Nucleus accumbens (tissue), 56 donors: ENCODE measurements at places on chromosomes 16 and 17.
A peak's percentile ranks its signal among the peaks of the same experiment; 100 is the strongest.

GRCh38 chr17:7315570-7316235 is 543 bp upstream of the GPS2 start:
- DNase-seq, result no peak

DNA sequence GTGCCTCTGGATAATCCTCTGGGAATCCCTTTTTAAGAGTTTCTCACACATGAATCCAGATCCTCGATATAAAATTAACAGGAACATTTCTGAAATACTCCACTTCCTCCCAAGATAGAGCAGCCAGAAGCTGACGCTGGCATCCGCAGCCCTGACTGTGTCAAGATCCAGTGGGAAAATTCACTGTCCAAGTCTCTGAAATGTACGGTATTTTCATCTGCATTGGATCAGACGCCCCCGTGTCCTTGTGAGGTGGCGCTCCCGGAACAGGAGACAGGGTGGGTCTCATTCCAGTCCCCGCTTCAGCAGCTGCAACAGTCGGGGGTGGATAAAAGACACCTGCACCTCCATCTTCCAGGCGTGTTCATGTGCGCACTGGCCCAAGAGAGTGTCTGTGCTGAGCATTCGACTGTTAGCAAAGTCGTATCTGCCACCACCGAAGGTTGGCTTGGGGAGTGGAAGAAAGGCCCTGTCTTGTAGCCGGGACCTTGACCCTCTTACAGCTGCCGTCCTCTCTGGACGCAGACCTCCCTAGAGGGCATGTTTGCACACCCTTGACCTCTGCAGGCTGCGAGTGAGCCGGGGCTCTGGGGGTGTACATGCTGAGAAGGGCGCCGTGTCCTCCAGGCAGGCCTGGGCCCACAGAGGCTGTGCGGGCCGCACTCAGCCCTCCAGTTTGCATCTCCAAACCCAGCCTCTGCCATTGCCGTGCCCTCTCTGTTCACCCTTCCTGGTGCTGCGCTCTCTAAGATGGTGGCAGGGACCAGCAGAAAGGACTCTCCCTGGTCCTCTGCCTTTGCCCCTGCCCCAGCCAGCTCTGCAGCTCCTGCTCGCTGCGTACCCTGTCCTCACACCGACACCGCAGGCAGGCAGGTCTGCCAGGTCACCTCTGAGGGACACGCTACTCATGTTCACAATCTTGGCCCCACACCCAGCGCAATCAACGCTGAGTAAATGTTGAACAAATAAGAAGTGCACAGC is 72.0 kb upstream of the CHMP6 start:
- DNase-seq, result no peak

DNA sequence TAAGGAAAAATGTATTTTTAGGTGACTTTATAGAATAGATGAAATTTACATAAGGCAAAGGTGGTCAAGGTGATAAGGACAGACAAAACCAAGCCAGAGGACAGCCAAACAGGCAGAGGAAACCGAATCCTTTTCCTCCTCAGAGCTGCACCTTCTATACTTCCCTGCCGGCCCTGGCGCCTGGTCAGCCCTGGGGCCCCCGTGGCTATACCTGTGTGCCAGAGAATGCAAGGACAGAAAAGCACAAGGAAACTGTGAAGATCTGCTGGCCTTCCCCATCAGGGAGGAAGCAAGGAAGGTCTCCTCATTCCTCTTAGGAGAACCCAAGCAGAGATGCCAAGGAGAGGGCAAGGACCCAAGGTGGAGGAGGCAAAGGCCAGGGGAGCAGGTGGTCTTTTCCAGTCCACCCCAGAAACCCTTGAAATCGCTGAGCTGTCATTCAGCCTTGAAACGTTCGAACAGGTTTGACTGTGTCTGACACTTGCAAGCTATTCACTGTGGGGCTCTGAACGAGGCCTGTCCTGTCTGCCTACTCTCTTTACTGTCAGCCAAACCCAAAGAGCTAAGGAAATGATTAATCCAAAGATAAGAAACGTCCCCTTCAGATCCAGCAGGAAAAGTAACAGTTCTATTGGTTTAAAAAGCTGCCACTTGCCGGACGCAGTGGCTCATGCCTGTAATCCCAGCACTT is 114.4 kb downstream of the XYLT1 start:
- DNase-seq, result no peak

- no peak for DNase-seq
These were observed 176.6 kb downstream of the RAB11FIP4 start for GRCh38 chr17:31568121-31568520.

GRCh38 chr17:32910769-32911168 is 17.2 kb upstream of the TMEM98 start:
- DNase-seq, result no peak

DNA sequence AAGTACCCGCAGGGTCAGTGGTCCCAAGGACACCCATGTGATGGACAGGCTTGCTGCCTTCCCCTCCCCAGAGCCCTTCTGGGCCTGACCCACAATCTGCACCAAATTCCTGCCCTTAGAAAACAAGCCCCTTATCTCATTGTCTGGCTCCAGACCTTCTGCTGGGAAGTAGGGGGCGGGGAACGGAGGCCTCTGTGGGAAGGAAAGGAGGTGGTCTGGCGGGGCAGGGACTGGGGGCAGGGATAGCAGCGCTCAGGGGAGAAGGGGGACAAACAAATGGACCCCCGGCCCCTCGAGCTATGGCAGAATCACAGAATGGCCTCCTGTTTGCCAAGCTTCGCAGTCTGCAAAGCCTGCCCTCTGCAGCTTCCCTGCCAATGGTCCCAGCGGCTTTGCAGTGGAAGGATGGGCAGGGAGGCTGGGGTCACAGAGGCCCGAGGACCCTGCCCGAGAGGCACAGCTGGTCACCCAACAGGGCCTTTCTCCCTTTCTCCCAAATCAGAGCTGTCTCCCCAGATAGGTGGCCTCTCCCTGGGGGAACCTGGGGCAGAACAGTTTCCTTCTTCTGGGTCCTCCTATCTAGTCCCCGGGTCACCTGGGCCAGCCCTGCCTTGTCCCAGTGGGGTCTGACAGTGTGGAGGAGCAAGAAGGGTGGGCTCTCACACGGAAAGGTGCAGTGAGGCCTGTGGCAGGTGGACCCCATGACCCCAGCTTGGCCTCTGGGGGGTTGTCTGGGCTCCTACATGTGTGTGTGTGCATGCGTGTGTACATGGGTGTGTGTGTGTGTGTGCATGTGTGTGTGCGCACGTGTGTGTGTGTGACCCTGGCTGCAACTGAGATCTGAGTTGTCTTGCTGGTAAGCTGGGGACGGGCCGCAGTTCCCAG is 25.5 kb downstream of the TMEM235 start:
- no peak for DNase-seq

DNA sequence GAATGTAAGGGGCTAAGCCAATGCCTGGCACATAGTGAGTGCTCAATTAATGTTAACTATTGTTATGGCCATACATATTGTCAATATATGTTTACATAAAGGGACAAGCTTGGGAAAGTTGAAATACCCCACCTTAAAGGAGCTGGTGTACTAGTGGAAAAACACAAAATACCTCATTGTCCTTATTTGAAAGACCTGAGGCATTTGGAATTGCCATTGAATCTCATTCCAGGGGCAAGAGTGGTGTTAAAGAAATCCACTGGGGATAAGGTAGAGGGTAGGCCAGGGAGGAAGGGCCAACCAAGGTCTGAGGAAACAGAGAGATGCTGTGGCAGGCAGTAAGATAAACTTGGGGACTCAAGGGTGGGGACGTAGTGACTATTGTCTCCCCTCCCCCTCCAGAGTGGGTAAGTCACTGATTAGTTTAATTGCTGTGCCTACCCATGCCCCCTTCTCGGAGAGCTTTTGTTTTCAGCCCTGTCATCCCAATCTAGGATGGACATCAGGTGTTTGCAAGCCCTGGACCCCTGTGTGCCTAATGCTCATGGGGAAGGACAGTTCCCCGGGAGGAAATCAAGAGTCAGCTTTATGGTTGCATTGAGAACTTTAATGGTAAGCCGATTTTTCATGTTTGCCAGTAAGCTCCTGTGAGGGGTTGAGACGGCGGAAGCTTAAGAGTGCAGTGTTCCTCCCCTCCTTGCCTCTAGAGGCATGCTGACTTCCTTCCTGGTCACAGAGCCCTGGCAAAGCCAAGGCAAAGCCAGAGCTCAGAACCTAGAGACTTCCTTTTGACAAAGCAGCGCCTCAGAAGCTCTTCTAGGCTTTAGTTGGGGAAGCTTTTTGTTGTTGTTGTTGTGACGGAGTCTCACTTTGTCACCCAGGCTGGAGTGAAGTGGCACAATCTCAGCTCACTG is 2.5 kb upstream of the HEATR9 start:
- DNase-seq, result no peak

- DNase-seq, result no peak
These were observed 35.6 kb downstream of the ABR start for GRCh38 chr17:1144162-1144561.

- peak; percentile 3 for DNase-seq
These were observed 421.1 kb upstream of the C16orf82 start for GRCh38 chr16:26645614-26646013.

- DNase-seq, result peak; percentile 69
These were observed at the start of gene TNFSF13 for GRCh38 chr17:7558544-7559319. TSS of gene TNFSF13 (plus strand) at chr17:7558750. CDS start at chr17:7559040, 290 bp downstream.

DNA sequence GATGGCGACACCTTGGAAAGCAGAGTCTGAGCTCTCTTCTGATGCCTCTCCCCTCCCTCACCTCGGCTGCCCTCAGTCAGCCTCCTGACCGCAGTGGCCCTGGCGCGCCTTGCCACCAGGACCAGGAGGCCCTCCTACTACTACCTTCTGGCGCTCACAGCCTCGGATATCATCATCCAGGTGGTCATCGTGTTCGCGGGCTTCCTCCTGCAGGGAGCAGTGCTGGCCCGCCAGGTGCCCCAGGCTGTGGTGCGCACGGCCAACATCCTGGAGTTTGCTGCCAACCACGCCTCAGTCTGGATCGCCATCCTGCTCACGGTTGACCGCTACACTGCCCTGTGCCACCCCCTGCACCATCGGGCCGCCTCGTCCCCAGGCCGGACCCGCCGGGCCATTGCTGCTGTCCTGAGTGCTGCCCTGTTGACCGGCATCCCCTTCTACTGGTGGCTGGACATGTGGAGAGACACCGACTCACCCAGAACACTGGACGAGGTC is 4.4 kb downstream of the GPR142 start:
- no peak for DNase-seq

- DNase-seq, result peak; percentile 24
These were observed 88.6 kb downstream of the USP31 start for GRCh38 chr16:23060458-23061320.

DNA sequence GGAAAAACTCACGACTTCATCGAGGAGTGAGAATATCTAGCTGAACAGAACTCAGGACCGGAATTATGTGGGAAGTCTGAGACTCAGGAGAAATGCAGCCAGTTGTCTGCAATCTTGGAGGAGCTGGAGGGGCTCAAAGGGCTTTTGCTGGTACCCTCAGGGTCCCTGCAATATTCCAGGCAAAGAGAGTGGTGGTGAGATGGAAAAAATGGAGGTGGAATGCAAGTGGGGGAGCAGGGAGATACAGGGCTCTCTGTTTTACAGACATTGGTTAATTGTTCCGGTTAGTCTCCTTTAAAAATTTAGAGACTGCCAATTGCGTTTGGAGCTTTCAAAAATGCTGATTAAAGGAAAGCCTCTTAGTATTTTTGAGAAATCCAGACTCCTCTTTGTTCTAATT is 18.2 kb upstream of the HP start:
- no peak for DNase-seq

DNA sequence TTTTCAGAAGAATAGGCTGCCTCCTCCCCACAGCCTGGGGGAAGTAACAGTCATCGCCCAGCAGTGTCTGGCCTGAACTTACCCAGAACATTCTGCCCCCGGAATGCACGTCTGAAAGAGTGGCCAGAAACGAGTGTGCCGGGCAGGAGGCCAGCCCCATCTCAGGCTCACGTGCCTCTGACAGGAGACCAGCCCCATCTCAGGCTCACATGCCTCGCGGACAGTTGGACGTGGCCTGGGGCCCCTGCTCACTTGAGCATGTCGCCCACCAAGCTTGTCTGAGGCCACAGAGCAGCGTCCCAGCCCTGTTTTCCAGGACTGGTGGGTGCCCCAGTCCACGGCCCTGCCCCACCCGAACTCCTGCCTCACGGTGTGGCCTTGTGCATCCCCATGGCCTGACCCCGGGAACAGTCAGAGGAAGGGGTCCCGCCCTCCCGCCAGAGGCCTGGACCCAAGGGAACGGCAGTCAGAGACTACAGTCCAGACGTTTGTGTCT is 16.3 kb upstream of the CDH15 start:
- DNase-seq, result no peak

- DNase-seq, result no peak
These were observed 76.2 kb upstream of the DNAH17 start for GRCh38 chr17:78653382-78653781.

DNA sequence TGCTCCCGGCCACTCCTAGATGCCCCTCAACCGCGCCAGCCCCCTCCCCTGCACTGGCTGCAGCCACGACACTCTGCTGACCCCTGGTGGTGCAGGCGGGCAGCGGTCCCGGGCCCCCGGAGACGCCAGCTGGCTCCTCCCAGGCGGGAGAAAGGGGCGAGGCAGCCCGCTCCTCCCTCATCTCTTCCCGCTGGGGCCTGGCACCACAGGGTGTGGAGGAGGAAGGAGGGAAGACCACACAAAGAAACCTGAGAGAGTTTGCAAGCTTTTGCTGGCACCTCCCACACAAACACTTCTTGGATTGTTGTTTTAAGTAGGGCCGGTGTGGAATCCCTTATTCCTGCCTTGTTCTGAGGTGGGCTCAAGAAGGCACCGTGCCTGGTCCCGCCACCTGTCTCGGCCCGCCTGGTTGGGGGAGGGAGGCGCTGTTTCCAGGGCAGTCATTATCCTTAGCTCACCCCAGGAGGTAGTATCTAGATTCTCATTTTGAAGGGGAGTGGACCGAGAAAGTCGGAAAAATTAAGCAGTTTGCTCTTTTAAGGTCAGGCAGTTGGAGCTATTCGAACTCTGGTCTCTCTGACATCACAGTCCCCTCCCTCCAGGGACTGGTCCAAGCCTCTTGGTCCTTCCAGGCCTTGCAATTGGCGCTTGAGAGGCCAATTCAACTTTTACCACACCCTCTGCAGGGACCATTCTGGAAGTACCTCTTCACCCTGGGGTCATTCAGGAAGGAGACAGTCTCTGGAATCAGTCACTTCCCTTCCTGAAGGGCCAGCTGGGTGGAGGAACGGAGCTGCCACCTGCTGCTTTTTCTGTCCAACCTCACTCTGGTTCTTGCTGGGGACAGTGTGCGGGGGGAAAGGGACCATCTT is 959 bp upstream of the ANKRD13B start:
- DNase-seq, result peak; percentile 76

DNA sequence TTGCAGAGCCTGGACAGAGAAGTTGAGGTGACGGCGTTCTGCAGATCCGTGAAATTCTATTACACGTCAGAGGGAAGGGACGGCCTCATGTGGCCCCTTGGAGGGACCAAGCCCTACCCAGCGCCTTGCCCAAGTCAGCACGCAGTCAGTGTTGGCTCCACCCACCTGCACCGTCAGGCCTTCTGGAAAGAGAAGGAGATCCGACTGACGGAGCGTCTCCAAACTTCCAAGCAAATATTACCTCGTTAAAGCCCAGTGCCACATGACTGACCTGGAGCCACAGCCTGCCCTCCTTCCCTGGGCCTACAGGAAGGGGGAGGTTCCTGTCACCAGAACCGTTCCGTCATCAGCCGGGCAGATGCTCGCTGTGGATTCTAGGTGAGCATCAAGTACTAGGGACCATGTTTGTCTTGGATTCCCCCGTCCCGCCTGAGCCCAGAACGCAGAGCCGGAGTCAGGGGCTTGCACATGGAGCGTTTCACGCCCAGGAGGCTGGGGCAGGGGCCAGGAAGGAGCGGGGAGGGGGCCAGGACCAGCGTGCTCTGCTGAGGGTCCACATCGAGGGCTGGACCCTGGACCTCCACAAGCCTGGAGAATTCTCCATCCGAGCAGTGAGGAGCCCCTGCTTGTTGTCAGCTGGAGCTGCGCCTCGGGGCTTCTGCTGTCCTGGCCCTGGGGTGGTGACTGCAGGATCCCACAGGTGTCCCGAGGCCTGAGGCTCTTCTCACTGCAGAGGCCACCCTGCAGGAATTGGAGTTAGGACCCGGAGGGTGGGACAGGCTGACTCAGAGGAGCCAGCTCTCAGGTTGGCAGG is 22.6 kb upstream of the METRNL start:
- no peak for DNase-seq
